ENCODE measurements at places on chromosomes 4 and X.

- no peak for DNase-seq
These were observed 60.6 kb upstream of the VCX3B start for GRCh38 chrX:8403988-8404387.

DNA sequence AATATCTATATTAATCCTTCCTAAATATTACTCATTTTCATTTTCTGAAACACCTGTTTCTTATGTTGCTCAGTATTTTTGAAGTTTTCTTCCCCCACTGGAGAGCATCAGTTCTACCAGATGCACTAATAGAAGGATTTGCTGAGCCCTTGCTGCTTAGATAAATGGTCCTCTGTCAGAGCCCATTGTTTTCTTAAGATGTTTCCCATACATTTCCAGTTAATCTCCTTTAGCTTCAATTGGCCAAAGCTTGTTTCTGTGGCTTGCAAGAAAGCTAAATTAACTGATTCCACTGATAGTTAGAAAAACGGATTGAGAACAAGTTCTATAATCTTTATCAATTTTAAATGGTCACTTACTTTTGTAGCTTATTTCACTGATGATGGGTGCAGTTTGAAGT is 1425.5 kb downstream of the PCDH18 start:
- DNase-seq = no peak

- no peak for DNase-seq
These were observed 53.2 kb upstream of the SPANXB1 start for GRCh38 chrX:140949233-140949632.

DNA sequence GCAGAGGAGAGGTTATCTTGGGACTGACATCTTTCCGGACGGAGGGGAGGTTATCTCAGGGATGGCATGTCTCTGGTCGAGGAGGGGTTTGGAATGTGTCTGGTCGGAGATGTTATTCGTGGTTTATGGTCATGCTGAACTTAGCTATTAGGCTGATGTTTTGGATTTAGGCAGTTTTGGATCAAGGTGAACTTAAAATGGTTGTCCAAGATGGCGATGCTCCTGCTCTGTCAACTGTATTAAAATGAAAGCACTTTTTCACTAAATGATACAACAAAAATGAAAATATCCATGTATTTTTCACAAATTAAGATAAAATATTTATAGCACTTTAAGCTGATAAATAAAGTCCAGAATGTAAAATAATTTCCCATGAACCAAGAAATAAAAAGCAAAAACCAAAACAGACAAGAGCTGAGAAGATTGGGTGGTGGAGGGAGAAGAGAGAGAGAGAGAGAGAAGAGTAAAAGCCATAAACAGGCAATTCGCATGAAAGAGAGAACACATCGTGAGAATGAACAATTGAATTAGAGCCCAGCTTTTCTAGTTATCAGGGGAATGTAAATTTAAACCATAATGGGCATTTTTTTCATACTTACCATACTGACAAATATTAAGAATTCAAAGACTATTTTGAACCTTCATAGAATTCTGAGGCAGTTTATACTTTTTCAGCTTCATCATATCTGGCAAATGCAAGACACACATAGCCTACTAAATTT is 2236.0 kb upstream of the AGA start:
- DNase-seq = no peak

DNA sequence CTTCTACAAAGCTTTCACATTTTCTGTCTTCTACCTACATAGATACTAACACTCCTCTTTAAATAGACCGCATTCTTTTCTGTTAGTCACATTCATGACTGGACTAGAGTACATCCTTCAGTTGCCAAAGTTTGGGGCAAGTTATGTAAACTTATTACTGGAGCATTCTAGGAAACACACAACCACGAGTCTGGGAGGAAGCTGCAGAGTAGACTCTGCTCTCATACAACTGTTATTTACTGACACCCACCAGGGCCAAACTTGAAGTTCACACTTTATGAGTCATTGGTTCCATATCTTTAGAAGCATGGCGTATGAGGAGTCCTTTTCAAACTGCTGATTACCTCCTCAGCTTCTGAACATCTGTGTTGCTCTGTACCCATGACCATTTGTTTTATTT is 87.0 kb downstream of the RNF150 start:
- DNase-seq = no peak

- peak; percentile 27 for DNase-seq
These were observed 557.6 kb upstream of the DIPK2B start for GRCh38 chrX:45758319-45758718.

GRCh38 chr4:86641516-86642090 is 47.5 kb downstream of the PTPN13 start:
- DNase-seq = no peak

- no peak for DNase-seq
These were observed 13.1 kb upstream of the CCKAR start for GRCh38 chr4:26503427-26503826.

Measured in stimulated activated CD8-positive, alpha-beta memory T cell treated with anti-CD3 and anti-CD28 coated beads, Interleukin-15, amount 100 ng/mL, for 4 hours (primary cell).